ENCODE measurements at places on chromosomes 13 and 19. TPM values are rescaled to one million over a fixed set of nuclear protein-coding genes. Genes with fewer than 3 reads are reported as not detected.

Gene CAPN12
- total RNA-seq: 1.5 TPM

GRCh38 chr19:33206261-33207039 is 12.3 kb downstream of the LRP3 start:
- no peaks in the 10 kb centered on the region for H3K4me1 ChIP-seq
- H3K27me3 ChIP-seq: no peaks in the 10 kb centered on the region
- no peak for DNase-seq
- H3K4me3 ChIP-seq: no peak overlapping the region
- H3K27ac ChIP-seq: no peak overlapping the region

DNA sequence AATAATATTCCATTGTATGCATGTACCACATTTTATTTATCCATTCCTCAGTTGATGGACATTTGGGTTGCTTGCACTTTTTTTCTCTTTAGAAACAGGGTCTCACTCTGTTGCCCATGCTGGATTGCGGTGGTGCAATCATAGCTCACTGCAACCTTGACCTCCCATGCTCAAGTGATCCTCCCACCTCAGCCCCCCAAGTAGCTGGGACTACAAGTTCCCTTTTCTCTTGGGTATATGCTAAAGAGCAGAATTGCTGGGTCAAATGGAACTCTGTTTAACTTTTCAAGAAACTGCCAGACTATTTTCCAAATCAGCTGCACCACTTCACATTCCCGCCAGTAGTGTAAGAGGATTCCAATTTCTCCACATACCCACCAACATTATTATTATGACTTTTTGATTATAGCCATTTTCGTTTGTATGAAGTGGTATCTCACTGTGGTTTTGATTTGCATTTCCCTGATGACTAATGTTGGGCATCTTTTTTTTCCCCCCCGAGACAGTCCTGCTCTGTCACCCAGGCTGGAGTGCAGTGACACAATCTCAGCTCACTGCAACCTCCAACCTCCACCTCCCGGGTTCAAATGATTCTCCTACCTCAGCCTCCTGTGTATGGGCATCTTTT is 7.6 kb upstream of the IPO5 start:
- H3K4me3 ChIP-seq: no peak overlapping the region
- H3K27me3 ChIP-seq: no peaks in the 10 kb centered on the region
- H3K27ac ChIP-seq: no peak overlapping the region
- no peaks in the 10 kb centered on the region for H3K4me1 ChIP-seq
- no peak for DNase-seq
- H3K36me3 ChIP-seq: no peaks in the 10 kb centered on the region

DNA sequence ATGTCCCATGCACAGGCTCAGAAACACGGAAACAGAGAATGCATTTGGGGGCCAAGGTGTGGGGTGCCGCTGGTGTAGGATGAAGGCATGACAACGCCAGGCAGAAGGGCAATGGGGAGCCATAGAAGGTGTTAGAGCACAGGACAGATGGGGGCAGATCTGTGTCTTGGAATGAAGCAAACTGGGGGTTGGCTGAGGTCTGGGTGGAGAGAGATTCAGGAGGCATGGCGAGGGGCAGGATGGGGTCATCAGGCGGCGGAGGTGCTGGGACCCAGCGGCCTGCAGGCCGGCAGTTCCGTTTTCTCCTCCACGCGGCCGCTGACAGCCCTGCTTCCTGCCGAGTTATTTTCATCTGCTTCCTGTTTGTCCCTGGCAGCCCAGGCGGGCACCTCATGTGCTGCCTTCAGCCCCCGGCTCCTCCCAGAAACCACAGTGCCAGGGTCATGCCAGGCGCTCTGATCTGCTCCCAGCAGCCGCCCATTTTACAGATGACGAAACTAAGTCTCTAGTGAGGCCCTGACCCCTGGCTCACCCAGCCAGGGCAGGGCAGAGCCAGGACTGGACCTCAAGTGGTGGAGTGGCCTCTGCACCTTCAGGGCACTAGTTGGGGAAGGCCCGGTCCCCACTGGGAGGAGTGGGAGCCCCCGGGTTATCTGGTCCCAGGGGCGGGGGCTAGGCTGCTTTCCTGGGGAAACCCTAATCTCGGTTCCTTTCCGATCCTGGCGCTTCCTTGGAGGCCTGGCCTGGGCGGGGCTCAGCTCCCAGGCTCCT is 2.2 kb downstream of the ARHGAP45 start:
- peak overlapping the region; percentile 66 for H3K27ac ChIP-seq
- DNase-seq: no peak
- no peaks in the 10 kb centered on the region for H3K36me3 ChIP-seq
- H3K4me3 ChIP-seq: peak overlapping the region; percentile 69
- H3K4me1 ChIP-seq: peaks cover 86% of the 10 kb centered on the region
